Stimulated activated CD4-positive, alpha-beta T cell treated with anti-CD3 and anti-CD28 coated beads, Interleukin-15, amount 100 ng/mL, for 48 hours (primary cell): ENCODE measurements at places on chromosomes 1 and 21.

DNA sequence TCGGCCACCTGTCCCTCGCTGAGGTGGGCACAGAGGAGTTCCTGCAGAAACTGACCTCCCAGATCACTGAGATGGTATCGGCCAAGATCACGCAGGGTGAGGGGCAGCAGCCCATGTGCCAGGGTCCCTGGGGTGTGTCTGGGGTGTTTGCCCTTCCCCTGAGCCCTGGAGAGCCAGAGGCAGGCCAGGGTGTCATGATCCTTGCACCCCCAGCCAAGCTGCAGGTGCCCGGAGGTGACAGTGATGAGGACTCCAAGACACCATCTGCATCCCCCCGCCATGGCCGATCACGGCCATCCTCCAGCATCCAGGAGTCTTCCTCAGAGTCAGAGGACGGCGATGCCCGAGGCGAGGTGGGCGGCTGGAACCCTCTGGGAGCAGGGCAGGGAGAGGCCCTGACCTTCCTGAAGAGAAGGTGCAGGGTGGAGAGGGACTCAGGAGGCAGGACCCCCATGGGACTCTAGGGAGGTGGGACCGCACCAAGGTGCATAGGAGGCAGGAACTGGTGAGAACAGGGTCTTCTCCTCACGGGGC lies 69.5 kb downstream of the TRIM11 start:
- no peak for DNase-seq

GRCh38 chr1:16067127-16067768 lies 6.2 kb downstream of the FAM131C start:
- no peak for DNase-seq

GRCh38 chr1:206479183-206480125 lies 9.2 kb downstream of the IKBKE start:
- DNase-seq: peak; percentile 47

DNA sequence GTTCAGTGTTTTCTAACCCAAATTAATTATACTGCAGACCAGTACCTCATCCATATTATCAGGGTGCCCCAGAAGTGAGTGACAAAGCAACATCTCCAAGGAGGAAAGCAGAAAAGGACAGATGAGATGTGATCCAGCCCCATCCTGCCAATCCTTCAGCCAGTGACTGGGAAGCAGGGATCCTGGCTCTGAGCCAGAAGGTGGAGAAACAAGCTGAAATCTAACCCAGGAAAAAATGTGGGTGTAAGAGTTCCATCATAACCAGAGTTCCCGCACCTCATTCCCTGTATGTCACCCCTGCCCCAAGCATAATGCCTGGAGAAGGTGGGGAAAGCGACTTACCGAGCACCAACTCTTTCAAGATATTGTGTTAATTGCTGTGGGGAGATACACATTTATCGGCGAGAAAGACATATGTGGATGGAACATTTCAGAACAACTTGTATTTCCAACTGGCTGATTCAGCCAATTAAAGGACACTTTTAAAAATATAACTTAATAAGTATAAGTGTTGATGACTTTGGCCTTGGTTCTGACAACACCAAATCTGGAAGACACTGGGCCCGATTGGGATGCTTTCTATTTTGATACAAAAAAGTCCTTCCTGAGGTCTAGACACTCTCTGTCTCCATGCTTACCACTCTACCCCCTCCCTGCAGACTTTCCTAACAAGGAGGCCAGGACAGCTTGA lies 14.9 kb downstream of the PLEKHA6 start:
- DNase-seq: no peak

DNA sequence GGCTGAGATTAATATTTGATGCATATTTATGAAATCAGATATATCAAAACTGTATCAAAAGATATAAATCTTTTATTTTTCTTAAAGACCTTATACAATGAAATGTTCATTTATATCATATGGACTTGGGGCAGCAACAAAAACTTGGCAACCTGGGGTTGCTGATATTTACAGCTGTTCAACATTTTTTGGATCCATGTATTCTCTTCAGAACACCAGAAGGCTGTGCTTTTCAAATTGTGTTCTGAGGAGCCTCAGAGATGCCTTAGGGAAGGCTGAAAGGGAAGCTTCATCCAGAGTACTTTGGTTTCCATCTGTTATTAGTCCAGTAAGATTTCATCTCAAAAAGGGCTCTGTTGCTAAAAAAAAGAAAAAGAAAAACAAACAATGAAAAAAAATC lies 94.8 kb downstream of the DISC1 start:
- no peak for DNase-seq

GRCh38 chr1:42480921-42481320 lies 17.8 kb downstream of the CCDC30 start:
- DNase-seq: no peak

GRCh38 chr21:38956856-38957571 lies 151.3 kb downstream of the ETS2 start:
- no peak for DNase-seq

- DNase-seq: peak; percentile 64
These were observed 855 bp upstream of the IVNS1ABP start for GRCh38 chr1:185317886-185318310.

DNA sequence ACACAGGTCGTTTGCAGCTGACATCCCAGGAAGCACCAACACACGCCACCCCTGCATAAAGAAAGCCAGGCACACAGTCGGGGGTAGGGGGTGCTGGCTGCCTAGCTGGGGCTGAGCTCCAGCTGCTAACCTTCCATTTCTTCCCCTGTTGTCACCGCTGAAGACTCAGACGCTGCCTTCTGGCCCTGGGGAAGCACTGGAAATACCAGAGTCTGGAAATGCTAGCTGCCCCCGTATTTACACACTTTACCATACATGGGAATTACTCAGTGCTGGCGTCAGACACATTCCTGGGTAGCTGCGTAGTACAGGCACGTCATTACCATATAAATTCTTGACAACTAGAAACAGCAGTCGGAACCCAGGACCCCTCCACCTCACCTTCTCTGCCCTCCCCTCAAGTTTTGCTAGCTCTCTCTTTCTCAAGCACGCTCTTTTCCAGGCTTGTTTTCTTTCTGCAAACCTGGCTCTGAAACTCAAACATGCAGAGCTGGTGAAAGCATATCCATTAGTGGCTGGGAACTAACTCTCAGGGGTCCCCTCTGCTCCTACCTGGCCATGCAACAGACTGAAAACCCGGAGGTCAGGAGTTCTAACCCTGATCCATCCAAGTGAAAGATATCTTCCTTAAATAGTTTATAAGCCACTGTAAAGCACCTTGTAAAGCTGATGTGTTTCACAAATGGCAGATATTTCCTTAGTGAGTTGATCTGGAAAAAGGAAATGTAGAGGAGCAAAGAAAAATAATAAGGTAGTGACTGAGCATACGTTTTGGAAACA lies 3.3 kb downstream of the CSRP1 start:
- DNase-seq: no peak

- DNase-seq: no peak
These were observed 221.4 kb downstream of the PTPRU start for GRCh38 chr1:29457496-29458368.

GRCh38 chr1:19645411-19646251 lies 1.5 kb downstream of the NBL1 start:
- no peak for DNase-seq

- DNase-seq: no peak
These were observed 4.4 kb upstream of the XPR1 start for GRCh38 chr1:180627411-180627810.

- DNase-seq: no peak
These were observed 16.0 kb downstream of the HAO2 start for GRCh38 chr1:119384591-119384990.

DNA sequence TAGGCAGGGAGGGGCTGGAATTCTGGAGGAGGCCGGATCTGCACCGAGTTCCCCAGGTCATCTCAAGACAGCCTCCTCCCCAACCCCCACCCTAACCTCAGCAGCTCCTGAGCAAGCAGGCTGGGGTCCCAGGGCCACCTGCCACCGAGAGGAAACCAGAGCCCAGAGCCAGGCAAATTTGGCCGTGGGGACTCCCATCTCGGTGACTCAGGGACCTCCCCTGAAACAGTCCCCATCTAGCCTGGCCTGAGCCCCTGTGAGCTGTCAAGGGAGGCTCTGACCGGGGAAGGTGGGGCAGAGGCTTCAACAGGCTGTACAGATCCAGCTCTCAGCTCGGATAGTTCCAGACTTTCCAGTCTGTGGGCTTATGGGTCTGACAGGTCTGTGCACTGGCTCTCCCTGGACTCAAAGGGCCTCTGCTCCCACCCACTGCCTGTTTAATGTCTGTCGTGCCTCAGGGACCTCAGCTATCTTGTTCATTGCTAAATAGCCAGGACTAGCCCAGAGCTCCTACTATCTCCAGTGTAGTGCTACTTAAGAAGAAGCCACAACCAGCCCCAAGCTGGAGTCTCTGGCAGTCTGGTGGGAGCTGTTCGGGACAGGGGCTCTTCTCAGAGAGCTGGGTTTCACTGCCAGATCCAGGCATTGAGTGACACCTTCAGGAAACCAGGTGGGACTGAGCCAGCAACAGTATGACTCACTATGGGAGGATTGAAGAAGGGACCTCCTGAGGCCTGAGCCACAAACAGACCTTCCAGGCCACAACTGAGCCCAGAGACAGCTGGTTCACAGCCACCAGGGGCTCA lies 25.6 kb downstream of the MATN1 start:
- DNase-seq: no peak

DNA sequence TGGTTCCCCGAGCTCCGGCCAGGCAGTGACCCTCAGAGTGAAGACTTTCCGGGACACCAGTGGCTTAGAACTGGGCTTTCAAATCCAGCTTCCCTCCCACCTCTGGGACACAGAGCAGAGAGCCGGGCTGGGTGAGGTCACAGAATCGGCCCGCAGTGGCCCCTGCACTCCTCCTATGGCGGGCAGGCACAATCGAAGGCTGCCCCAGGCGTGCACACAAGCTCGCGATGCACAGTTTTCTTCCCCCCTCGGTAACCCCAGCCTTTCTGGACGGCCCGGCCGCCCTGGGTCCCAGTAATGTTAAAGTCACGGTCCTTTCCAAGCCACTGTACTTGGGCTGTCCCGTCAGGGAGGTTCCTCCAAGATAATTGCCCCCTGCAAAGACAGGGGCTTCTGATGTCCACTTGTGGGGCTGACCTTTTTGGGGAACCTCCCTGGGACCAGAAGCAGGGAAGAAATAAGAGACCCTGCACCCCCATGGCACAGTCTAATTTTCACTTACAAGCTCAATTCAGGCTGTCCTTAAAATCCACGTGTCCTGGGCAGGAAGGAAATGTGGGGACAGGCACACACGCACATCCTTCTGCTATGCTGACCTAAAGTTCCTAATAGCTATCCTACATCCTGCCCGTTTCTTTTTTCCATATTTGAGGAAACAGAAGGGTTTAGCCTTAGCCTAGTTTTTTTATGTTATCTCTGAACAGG lies 13.7 kb downstream of the TFF3 start:
- DNase-seq: no peak

- no peak for DNase-seq
These were observed 230.1 kb upstream of the RAB4A start for GRCh38 chr1:229040630-229041358.

DNA sequence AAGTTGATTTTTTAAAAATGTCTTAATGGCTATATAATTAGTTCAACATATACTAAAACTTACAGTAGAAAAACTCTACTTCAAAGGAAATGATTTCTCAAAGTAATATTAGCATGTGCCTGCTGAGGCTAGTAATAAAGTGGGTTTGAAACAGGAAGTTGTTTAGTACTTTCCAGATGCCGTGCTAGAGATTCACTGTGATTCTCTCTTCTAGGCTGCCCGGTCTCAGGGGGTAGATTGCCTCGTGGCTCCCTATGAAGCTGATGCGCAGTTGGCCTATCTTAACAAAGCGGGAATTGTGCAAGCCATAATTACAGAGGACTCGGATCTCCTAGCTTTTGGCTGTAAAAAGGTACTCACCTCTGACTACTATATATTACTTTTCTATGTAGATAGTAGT lies 9.1 kb downstream of the EXO1 start:
- no peak for DNase-seq

DNA sequence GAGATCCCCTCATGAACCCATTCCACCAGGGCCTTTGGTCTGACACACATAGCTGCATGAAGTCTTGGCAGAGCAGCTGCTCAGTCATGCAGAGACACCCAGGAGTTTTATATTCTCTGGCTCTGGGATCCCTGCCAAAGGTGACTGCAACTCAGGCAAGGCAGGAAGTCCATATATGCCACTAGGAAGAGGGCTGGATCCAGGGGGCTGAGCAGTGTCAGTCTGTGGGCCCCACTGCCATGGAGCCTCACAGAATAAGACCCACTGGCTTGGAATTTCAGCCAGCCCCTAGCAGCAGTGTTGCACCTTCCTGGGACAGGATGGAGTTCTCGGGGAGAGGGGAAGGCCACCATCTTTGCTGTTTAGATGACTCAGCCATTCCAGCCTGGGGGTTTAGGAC lies 199.7 kb downstream of the TBX15 start:
- DNase-seq: no peak

GRCh38 chr21:15688809-15689208 lies 41.0 kb upstream of the USP25 start:
- DNase-seq: no peak

GRCh38 chr1:151334822-151335221 lies 7.6 kb upstream of the PI4KB start:
- DNase-seq: no peak

GRCh38 chr1:246219508-246220030 lies 287.5 kb downstream of the SMYD3 start:
- no peak for DNase-seq

GRCh38 chr1:85438353-85438752 lies 26.6 kb downstream of the DDAH1 start:
- no peak for DNase-seq

DNA sequence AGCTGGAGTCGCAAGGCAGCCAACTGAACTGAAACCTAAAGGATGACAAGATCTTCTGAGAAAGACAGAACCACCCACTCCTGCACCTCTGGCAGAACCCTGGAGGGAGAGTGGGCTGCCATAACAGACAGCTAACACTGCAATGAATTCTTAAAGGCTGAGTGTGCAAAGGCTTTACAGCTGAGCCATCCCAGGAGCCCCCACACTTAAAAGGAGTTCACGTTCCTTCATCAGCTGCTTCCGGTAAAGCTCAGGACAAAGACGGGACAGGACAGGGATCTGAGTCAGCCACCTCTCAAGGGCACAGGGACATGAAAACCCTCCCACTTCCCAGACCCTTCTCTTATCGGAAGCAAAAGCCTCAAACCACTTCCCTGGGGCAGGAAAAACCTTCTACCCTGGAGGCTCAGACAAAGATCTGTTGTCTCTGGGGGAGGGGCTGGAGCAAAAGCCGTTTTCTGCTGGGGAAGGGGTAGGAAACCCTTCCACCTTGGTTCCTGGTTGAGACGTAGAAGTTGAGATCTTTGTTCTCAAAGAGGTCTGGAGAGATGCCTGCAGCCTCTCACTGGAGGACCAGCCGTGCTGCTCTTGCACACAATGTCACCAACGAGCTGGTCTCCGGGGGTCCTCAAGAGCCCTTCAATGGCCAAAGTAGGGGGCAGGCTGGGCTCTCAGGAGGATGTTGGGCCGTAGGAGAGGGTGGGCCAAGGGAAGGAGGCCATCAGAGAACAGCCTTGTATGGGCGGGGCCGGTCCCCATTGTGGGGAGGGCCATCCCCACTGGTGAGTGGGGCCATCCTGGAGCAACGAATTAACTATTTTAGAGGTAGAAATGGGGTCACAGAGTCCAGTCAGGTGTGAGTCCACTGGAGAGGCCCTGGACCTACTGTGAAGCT lies 452.4 kb downstream of the PTPRU start:
- DNase-seq: peak; percentile 30

GRCh38 chr1:218996362-218996761 lies 177.3 kb upstream of the LYPLAL1 start:
- no peak for DNase-seq
